ENCODE measurements at places on chromosomes 7 and 10.

GRCh38 chr10:103643381-103643780 lies 149.9 kb downstream of the NEURL1 start:
- DNase-seq = no peak

DNA sequence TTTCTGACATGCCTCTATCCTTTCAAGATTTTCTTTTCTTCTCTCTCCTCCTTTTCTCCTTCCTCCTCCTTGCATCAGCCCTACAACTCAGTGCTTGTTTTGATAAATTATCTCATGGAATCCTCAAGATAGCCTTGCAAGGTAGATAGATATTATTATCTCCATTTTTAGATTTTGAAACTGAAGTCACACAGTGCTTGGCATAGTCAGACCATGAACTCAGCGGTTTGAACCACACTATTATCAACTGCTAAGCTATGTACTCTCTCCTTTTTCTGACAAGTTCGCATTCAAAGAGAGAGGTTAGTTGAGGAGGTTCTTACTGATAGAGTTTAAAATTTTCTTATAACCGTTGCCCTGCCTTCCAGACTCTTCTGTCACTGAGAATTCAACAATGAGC lies 79.1 kb downstream of the SUGCT start:
- no peak for DNase-seq

DNA sequence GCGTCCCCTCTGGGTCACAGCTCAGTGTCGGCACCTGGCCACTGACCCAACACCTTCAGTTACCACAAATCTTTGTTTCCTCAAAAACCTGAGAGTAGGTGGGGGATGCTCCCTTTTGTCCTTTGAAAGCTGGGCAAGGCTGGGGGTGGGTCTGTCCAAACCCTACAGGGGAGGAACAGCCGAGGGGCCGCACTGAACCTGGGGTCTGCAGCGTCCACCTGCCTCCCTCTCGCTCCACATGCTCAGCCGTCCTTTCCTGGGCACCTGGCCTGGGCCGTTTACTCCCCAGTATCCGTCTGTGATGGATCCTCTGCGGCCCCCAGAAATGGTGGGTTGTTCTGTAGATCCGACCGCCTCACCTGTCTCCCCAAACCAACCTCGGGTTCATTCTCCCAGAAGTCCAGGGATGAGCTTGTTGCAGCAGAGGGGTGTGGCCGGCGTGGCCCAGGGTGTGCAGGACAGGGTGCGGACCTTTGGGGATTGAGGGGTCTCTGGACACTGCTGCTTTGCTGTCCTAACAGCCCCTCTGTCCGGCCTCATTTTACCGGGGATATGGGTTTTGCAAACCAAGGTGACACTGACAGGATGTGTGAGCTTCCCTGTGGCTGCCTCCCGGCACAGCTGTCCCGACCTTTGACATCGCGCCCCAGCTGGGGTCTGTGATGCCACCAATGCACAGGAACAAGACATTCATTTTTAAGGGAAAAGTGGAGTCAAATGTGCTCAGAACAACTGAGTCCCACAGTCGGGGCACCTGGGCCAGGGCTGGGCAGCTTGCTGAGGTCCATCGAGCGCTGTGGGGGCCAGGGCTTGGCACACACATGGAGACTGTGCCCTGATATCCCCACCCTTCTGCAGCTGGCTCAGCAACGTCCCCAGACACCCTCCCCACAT lies 115.9 kb downstream of the VIPR2 start:
- DNase-seq = no peak

DNA sequence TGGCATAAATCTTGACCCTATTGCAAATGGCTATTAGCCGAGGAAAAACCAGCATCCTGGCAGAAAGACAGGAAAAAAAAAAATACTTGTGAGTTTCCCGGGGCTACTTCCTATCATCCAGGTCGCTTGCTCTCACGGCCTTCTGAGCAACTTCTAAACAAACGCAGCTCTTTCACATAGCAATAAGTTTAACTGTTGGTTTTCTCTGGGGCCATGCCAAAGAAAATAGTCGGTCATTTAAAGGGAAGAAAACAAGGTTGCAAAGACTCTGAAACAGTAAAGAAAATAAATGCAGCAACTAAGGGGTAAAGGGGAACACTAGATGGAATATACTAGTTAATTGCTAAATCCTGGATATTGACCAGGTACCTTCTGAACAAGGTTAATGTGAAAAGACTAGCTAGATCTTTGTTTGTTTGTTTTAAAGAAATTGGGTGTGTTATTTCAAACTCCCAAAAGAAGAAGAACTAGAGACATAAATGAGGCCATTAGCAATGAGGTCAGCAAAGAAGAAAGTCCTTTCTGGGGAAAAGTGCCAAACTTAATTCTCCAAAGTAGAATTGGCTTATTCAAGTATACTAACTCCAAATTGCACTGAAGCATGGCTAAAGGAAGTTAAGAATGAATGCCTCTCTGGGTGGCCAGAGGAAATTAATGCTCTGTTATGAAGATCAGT lies 54.2 kb downstream of the SLC39A12 start:
- DNase-seq = no peak

Data from CD4-positive, alpha-beta T cell (primary cell).